HFFc6 (cell line): ENCODE measurements at places on chromosomes 12 and 14.

GRCh38 chr12:31000751-31001150, 72.9 kb upstream of the DDX11 start:
- no peaks in the 10 kb centered on the region for H3K36me3 ChIP-seq
- H3K27me3 ChIP-seq = peaks cover 11% of the 10 kb centered on the region
- H3K4me1 ChIP-seq = peaks cover 42% of the 10 kb centered on the region
- DNase-seq = peak; percentile 70

DNA sequence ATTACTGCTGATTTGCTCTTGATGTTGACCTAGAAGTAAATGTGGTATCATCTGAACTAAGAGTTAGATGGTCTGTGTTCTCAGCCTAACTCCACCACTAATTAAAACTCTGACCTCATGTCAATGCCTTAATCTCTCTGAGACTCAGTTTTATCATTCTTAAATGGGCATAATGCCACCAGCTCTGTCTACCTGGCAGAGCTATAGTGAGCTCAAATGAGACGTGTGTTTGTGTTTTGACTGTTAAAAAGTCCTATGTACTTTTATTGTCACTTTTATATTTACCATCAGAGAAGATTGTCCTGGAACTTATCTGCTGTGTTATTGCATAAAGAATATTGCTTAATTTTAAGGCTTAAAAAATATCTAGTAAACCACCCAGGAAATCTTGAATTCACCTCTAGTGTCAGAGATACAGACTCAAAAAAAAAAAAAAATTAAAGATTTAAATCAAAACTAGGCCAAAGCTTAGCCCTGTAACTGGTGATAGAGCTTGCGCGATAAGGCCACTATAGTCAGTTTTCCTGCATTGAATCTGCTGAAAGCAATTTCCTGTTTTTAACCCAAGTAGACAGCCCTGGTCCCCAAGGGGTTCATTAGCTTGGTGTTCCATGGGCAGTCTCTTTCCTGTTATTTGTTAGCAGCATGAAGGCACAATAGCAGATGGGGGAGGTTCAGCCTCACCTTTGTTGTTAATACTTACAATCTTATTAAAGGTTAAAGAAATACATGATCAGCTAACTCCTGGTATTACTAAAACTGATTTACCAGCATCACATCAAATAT, 261.8 kb downstream of the ATP23 start:
- no peak overlapping the region for H3K4me3 ChIP-seq
- H3K27me3 ChIP-seq = peaks cover 8% of the 10 kb centered on the region; the same call in 1 of the 2 replicates
- H3K4me1 ChIP-seq = no peaks in the 10 kb centered on the region
- no peak overlapping the region for H3K27ac ChIP-seq

- no peak overlapping the region for H3K4me3 ChIP-seq
- 0 out of 2 replicates have a peak, but pooled peaks cover 4% of the 10 kb centered on the region for H3K36me3 ChIP-seq
- no peaks in the 10 kb centered on the region for H3K4me1 ChIP-seq
- DNase-seq = no peak
These were observed 1168.3 kb downstream of the BCL11B start for GRCh38 chr14:98103705-98104104.

DNA sequence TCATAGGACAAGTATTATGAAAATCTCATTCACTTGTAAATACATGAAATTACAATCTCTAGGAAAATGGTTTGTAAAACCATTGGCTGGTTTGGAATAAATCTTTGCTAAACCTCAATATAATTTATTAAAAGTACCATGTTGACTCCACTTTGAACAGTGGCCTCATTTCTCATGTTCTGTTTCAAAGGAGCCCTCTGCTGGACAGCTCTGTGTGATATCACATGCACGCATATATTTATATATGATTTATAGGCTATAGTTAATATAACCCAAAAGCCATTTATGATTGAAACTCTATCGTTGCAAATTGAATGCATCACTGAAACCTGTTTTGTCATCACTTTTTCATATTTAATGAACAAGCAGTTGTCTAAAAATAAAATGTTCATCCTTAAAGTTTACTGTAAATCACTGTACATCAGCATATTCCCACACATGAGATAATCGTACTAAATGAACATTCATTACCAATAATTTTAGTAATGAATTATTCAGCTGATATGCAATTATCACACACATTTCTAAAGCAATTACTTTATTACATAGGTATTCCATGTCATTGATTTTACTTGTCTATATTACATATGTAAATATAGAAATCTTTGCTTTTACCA, 493.8 kb downstream of the NPAS3 start:
- no peak overlapping the region for H3K4me3 ChIP-seq
- peak; percentile 13 for DNase-seq
- no peaks in the 10 kb centered on the region for H3K36me3 ChIP-seq
- H3K4me1 ChIP-seq = peaks cover 5% of the 10 kb centered on the region; the same call in 1 of the 2 replicates
- no peak overlapping the region for H3K27ac ChIP-seq

- peak overlapping the region; percentile 97 for H3K4me3 ChIP-seq
- H3K4me1 ChIP-seq = peaks cover 85% of the 10 kb centered on the region
- peaks cover 73% of the 10 kb centered on the region for H3K36me3 ChIP-seq
- peak overlapping the region; percentile 81 for H3K27ac ChIP-seq
These were observed 3.5 kb downstream of the C12orf75 start for GRCh38 chr12:105334001-105334400.
